ENCODE measurements at places on chromosomes 3 and 15. TPM values are rescaled to one million over a fixed set of nuclear protein-coding genes. Genes with fewer than 3 reads are reported as not detected.

IQCF5 gene
- not detected for total RNA-seq

DNA sequence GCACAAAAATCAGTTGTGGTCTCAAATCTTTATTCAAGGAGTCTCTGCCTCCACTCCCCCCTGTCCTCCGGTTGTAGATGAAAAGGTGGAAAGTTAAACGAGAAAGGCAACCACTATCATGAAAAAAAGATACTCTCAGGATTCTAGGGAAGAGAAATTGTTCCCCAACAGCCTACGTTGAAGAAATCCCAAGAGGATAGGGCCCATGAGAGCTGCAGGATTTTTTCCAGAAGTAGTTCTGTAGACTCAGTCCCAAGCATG is 14.3 kb downstream of the ZIC1 start:
- no peak overlapping the region for H3K4me3 ChIP-seq
- no peak overlapping the region for H3K27ac ChIP-seq
- no peak for DNase-seq
- peaks cover 5% of the 10 kb centered on the region for H3K4me1 ChIP-seq
- peaks cover 61% of the 10 kb centered on the region for H3K27me3 ChIP-seq

DNA sequence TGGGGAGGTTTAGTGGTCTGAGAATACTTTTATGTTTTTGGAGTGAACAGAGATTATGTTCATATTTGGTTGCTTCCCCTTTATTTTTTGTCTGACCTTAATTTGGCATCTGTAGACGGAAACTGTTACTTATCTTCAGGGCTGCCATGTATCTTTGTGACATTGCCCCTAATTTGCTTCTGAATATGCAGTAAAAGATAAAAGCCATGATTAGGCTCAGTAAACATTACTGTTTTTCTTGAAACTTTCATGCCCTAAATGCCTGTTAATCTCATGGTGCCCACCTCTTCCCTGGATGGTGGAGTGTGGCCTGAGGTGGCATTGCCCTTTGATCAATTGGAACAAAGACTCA is 106.7 kb downstream of the C3orf70 start:
- H3K4me1 ChIP-seq: no peaks in the 10 kb centered on the region
- H3K4me3 ChIP-seq: no peak overlapping the region
- no peak overlapping the region for H3K27ac ChIP-seq
- no peak for DNase-seq
- peaks cover 74% of the 10 kb centered on the region for H3K36me3 ChIP-seq
- no peaks in the 10 kb centered on the region for H3K27me3 ChIP-seq

DNA sequence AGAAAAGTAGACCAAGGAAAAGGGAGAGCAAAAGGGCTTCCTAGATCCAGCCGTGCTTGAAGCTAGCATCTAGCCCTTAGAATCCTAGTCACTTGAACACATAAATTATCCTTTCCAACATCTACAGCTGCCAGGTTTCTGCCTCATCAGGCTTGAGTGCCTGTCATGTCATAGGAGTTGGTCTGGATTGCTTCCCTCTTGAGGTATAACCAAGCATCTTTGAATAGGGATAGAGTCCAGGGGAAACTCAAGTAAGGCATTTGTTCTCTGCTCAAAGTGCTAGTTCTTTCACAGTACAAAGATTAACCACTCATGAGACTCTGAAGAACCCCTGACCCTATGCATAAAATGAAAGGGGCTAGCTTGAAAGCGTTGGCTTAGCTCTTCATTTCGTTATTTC is 72.3 kb downstream of the SLCO3A1 start:
- peaks cover 4% of the 10 kb centered on the region for H3K36me3 ChIP-seq
- H3K27ac ChIP-seq: no peak overlapping the region
- peaks cover 41% of the 10 kb centered on the region for H3K4me1 ChIP-seq
- DNase-seq: no peak

DNA sequence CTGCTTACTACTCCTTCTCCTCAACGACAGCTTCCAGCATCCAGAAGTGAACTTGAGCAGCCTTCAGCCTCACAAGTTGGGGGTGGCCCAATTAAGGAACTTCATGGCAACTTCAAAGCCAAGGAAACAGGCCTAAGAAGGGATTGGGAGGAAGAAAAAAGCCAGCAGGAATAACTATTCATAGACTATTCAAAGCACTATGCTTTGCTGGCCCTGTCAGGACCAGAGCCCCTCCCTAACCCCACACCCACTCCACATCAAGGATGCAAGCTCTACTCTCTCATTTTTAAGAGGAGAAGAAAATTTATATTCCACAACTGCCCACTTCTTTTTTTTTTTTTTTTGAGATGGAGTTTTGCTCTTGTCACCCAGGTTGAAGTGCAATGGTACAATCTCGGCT is 10.0 kb upstream of the PRKAR2A start:
- H3K4me3 ChIP-seq: no peak overlapping the region
- H3K4me1 ChIP-seq: no peaks in the 10 kb centered on the region
- H3K27ac ChIP-seq: no peak overlapping the region
- no peaks in the 10 kb centered on the region for H3K27me3 ChIP-seq
- no peak for DNase-seq
- H3K36me3 ChIP-seq: peaks cover 3% of the 10 kb centered on the region

LSM3 gene
- 26.1 TPM for total RNA-seq

PTX3 gene
- not detected for total RNA-seq

DNA sequence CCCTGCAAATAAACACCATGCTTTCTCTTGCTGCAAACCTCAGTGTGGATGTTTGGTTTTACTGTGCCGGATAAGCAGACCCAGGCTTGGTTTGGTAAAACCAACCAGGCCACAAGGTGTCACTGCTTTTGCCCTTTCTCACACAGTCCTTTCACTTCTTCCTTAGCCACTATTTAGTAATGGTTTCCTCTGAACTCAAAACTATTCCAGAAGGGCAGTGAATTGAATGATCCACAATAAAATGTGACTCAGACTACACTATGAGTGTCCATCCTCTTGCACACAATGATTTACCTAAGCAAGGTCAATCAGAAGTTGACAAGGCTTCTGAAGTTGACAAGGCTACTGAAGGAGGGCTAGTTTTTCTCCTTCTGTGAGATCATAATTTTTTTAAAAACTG is 552.4 kb upstream of the CCDC54 start:
- no peak overlapping the region for H3K4me3 ChIP-seq
- no peaks in the 10 kb centered on the region for H3K27me3 ChIP-seq
- DNase-seq: no peak
- no peaks in the 10 kb centered on the region for H3K36me3 ChIP-seq
- no peak overlapping the region for H3K27ac ChIP-seq

- DNase-seq: no peak
- no peaks in the 10 kb centered on the region for H3K27me3 ChIP-seq
- H3K27ac ChIP-seq: peak overlapping the region; percentile 22
- H3K36me3 ChIP-seq: no peaks in the 10 kb centered on the region
- H3K4me3 ChIP-seq: no peak overlapping the region
These were observed 81.5 kb downstream of the MB21D2 start for GRCh38 chr3:192835818-192836815.

DNA sequence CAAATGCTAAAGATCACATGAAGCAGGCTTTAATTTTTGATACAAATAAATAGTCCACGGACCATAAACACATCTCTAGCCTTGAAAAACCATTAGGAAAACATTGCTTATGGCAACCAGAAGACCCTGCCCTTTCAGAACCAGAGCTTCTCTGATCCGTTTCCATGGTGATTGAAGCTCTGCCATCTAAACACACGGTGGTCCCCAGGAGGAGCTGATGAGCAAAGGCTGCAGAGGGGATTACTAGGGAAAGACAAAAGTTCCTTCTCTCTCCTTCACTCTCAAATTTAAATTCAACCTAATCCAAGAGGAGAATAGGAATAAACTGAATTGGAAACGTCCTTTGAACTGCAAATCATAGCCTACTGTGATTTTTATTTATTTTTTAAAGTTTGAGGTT is 122.0 kb upstream of the ATP10A start:
- H3K4me3 ChIP-seq: no peak overlapping the region
- H3K4me1 ChIP-seq: no peaks in the 10 kb centered on the region
- H3K27ac ChIP-seq: no peak overlapping the region
- peaks cover 7% of the 10 kb centered on the region for H3K27me3 ChIP-seq

DNA sequence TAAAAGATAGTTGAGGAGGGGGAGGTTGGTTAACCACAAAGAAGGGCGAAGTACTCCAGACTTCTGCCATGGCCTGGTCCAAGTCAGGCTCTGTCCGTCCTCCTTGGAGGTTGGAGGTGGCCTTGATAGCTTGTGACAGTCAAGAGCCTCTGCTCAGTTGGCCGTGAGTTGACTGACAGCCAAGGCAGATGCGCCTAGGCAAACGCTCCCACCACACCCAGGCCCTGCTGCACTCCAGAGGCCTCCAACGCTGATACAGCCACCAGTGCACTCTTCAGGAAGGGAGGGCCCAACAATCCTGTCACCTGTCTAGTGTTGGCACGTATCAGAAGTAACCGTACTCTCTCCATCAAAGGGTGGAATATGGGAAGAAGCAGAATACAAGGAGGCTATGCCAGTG is 9.3 kb downstream of the RBPMS2 start:
- H3K4me1 ChIP-seq: no peaks in the 10 kb centered on the region
- no peak overlapping the region for H3K27ac ChIP-seq
- H3K36me3 ChIP-seq: no peaks in the 10 kb centered on the region
- H3K27me3 ChIP-seq: peaks cover 2% of the 10 kb centered on the region
- DNase-seq: no peak
- H3K4me3 ChIP-seq: no peak overlapping the region

DNA sequence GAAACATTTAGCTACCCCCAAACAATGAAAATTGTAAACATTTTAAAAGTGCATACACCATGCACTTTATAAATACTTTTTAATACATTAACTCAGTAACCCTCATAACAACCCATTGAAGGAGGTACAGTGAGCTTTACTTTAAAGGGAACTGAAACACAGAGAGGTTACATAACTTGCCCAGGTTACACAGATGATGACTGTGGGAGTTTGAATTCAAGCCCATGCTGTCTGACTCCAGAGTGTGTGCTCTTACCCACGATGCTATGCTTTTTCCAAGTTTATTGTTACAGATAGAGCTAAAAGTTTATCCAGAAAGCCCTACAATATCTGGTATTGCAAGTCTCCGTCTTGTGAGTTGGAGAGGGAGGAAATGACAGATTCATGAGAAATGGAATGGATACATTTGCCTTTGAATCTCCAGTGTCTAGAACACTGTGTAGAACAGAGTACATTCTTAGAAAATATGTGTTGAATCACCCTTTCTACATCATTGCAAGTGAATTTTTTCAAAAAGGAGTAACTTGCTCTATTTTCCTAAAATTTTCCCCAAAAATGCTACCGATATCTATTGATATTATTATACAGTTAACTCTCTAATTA is 428.3 kb downstream of the NAALADL2 start:
- H3K27me3 ChIP-seq: no peaks in the 10 kb centered on the region
- H3K4me3 ChIP-seq: no peak overlapping the region
- no peak for DNase-seq
- no peaks in the 10 kb centered on the region for H3K36me3 ChIP-seq
- H3K4me1 ChIP-seq: no peaks in the 10 kb centered on the region
- H3K27ac ChIP-seq: no peak overlapping the region

DNA sequence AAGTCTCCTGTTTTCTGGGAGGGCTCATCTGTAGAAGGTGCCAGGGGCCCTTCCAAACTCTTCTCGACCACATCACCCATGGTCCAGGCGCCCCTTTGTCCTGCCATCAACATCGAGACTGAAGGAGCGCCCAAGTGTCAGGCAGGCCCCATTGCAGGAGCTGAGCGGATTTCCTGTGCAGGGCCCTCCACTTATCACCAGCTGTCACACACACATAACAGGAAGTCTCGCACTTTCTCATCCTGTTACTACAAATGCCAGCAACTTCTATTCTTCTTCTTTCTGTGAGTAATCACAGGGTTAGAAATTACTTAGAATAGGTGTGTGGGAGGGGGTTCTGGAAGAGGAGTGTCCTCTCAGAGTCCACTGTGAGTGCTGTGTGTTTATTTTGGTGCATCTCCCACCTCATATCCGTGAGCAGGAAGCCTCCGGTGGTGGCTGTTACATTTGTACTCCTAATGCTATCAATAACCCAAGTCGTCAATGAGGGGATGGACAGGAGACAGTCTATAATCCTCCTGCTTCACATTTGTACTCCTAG is at the start of gene KLHL6:
TSS of gene KLHL6 (minus strand) at position 166 of the 541 bp plus-strand sequence. CDS start at position 113, 53 bp downstream.
- H3K4me1 ChIP-seq: peaks cover 40% of the 10 kb centered on the region
- H3K27ac ChIP-seq: peak within 1 kb of the TSS; percentile 100
- H3K27me3 ChIP-seq: no peaks in the 10 kb centered on the region
- peaks cover 35% of the 10 kb centered on the region for H3K36me3 ChIP-seq
- peak within 1 kb of the TSS; percentile 99 for H3K4me3 ChIP-seq

NRG4 gene
- total RNA-seq: not detected

GRCh38 chr3:146339349-146339748 is 88.4 kb upstream of the PLSCR4 start:
- no peaks in the 10 kb centered on the region for H3K27me3 ChIP-seq
- no peaks in the 10 kb centered on the region for H3K36me3 ChIP-seq
- H3K27ac ChIP-seq: no peak overlapping the region
- no peak overlapping the region for H3K4me3 ChIP-seq
- no peak for DNase-seq

- no peak overlapping the region for H3K4me3 ChIP-seq
- no peaks in the 10 kb centered on the region for H3K4me1 ChIP-seq
- DNase-seq: no peak
These were observed 22.1 kb upstream of the HEG1 start for GRCh38 chr3:125077864-125078263.

GRCh38 chr3:191120447-191121298 is 78.4 kb upstream of the OSTN start:
- no peaks in the 10 kb centered on the region for H3K4me1 ChIP-seq
- H3K27me3 ChIP-seq: no peaks in the 10 kb centered on the region
- no peaks in the 10 kb centered on the region for H3K36me3 ChIP-seq
- no peak overlapping the region for H3K27ac ChIP-seq
- no peak for DNase-seq
- no peak overlapping the region for H3K4me3 ChIP-seq

DNA sequence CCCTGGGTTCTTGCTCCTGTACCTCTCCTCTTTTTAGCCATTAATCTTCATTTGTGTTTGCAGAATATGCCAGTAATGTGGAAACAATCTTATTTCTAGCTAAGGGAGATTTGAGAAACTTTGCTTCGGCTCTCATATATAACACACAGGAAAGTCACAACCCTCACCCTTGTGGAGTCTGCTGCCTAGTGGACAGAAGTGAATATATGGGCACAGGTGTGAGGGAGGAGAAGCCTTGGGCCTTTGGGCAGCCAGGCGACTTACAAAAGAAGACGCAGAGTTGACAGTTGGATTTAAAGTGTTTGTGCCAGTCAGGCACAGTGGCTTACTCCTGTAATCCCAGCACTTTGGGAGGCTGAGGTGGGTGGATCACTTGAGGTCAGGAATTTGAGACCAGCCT is 181.8 kb upstream of the TBL1XR1 start:
- H3K36me3 ChIP-seq: no peaks in the 10 kb centered on the region
- DNase-seq: no peak
- no peak overlapping the region for H3K4me3 ChIP-seq
- H3K27me3 ChIP-seq: no peaks in the 10 kb centered on the region

FBXW12 gene
- total RNA-seq: not detected

OR5K2 gene
- total RNA-seq: not detected

- no peak overlapping the region for H3K4me3 ChIP-seq
- H3K27ac ChIP-seq: no peak overlapping the region
- no peaks in the 10 kb centered on the region for H3K36me3 ChIP-seq
- peaks cover 3% of the 10 kb centered on the region for H3K27me3 ChIP-seq
These were observed 89.5 kb upstream of the UBE2E2 start for GRCh38 chr3:23113455-23114171.

MST1 gene
- 13.1 TPM for total RNA-seq

GRCh38 chr3:128489674-128489926 is 3.4 kb downstream of the GATA2 start:
- peaks cover 35% of the 10 kb centered on the region for H3K4me1 ChIP-seq
- H3K4me3 ChIP-seq: peak overlapping the region; percentile 67
- H3K36me3 ChIP-seq: no peaks in the 10 kb centered on the region
- no peak for DNase-seq
- peaks cover 70% of the 10 kb centered on the region for H3K27me3 ChIP-seq

- H3K4me1 ChIP-seq: no peaks in the 10 kb centered on the region
- no peaks in the 10 kb centered on the region for H3K36me3 ChIP-seq
- peaks cover 5% of the 10 kb centered on the region for H3K27me3 ChIP-seq
- DNase-seq: no peak
These were observed 142.6 kb upstream of the CFAP20DC start for GRCh38 chr3:59192473-59192872.
